LHCN-M2 (cell line): ENCODE measurements at places on chromosomes 1 and 21.
A peak's percentile ranks its signal among the peaks of the same experiment; 100 is the strongest.

- peak; percentile 66 for DNase-seq
Observed at GRCh38 chr1:206002871-206003801, at the start of gene RAB7B. TSS of gene RAB7B (minus strand) at chr1:206003395. CDS start at chr1:205994135, 9,260 bp downstream.

- DNase-seq = peak; percentile 17
Observed at GRCh38 chr1:34681480-34682451, 73.1 kb upstream of the GJB5 start.

- no peak for DNase-seq
Observed at GRCh38 chr1:105101261-105101660, 1351.6 kb downstream of the AMY1C start.

DNA sequence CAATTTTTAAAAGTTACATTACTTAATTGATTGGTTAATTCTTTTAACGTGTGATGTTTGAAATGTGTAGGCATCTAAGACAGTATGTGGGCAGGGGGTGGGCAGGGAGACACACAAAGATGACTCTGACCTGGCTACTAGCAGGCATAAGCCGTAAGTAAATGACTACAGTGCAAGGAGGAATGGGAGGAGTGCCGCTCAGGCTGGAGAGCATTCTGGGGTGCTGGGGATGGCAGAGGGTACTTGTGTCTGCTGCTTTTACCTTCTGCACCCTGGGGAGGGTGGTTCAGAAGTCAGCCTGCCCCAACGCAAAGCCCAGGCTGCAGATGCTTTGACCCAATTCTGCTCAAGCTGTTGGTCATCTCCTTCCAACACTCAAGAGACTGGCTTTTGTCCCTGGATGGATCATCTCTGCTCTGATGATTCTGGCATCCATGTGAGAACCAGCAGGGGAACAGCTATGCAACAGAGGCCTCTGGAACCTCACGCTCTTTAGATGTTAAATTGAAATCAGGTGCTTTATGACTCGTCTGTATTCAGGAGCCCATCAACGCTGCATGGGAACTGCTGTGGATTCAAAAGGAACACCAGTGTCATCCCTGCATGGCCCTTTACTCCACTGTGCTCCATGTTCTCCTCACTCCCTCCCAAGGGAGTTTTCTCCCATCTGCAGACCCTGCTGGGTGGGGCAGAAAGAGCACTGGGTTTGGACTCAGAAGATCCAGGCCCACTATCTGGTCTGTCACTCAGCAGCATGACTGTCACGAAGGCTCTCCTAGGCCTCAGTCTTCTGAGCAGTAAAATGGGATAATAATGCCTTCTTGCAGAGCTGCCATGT, 78.8 kb downstream of the FAM78B start:
- no peak for DNase-seq

- DNase-seq = peak; percentile 60
Observed at GRCh38 chr1:113140588-113141446, 67.8 kb downstream of the LRIG2 start.

DNA sequence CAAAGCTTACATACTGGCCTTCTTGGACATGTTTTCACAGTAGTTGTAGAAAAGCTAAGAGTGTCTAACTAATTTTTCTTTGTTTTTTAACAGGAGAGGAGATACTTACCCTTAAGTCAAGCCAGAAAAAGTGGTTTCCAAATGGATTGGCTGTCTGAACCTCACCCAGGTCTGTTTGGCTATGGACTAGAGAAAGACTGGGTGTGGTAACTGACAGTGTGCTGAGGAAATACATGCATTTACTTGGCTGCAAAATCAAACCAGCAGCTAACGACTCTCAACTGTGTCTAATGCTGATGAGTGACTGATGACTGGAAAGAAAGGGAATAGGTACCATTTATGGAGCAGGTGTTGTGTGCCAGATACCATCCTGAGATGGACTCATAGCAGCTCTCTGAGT, 91.1 kb downstream of the MTR start:
- no peak for DNase-seq

GRCh38 chr1:154956544-154956941, 644 bp upstream of the PBXIP1 start:
- no peak for DNase-seq

- no peak for DNase-seq
Observed at GRCh38 chr1:155942578-155943141, 1.2 kb downstream of the RXFP4 start.

DNA sequence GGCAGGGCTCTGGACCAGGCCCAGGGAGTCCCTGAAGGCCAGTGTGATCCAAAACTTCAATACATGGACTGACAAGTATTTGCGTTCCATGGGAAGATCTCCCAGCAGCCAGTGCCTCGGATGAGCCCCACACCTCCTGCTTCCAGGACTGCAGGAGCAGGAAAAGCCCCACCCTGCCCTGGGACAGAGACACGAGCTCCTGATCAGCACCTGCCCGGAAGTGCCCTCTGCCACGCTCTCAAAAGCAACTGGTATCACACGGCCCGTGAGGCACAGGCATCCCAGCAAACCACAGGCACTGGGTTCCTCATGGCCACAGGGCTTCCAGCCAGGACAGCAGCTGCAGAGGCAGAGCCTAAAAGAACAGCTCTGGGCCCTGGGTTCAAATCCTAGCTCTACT, 48.6 kb downstream of the ACOT7 start:
- peak; percentile 83 for DNase-seq

DNA sequence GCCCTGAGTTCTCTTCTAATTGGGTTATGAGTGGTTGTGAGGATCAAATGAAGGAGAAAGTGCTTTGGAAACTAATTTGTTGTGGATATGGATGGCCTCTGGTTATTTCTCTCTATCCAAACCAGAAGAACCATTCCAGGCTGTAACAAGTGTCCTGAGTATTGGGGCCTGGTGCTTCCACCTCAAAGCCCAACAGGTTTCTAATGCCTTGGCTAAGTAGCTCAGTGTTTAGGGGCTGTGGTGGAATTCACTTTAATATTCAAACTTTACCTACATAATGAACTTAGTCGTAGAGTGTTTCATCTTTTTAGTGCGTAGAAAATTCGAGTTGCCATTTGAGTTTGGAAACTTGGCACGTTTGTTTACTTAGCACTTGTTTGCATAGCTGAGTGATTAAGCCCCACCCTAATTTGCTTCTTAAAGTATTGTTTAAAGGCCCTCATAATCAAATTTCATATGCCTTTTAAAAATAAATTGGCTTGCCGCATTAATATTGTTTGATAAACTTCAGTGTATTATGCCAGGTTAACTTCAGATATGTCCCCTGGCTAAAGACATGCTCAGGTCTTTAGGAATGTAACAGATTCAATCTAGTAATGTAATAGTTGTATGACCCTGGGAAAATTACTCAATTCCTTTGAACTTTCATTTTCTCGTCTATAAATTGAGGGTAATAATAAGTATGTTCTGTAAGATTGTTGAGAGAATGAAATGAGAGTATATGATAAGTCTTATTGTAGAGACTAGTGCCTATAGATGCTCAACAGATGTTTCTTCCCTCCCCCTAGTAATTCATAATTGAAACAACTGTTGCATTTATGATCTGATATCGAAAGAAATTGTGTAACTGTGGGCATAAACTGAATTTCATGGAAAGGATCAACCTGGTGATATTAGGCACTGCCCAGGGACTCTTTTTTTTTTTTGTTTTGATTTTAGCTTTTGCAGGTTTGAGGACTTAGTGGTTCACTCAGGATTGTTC, 1.6 kb downstream of the AGO4 start:
- no peak for DNase-seq

DNA sequence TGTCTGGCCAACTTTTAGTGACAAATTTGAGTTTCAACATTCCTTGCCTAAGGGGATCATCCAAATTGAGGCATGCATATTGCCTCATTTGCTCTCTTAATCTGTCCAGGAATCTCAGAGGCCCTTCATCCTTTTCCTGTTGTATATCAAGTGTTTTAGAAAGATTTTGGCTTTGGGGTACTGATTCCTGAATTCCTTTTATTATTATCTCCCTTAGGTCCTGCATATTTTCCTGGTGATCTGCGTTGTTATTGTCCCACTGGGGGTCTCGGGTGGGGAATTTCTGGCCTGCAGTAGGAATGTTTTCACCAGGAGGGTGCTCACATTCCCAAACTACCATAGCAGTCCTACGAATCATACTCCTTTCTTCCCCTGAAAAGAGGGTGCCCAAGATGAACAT, 4.4 kb upstream of the AADACL3 start:
- no peak for DNase-seq

DNA sequence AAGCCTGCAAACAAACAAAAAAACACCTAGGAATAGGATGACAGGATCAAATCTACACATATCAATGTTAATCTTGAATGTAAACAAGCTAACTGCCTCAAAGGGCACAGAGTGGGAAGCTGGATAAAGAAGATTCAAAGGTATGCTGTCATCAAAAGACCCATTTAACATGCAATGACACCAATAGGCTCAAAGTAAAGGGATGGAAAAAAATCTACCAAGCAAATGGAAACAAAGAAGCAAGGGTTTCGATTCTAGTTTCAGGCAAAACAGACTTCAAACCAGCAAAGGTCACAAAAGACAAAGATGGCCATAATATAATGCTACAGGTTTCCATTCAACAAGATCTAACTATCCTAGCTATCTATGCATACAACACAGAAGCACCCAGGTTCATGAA, 16.2 kb upstream of the OR2T10 start:
- no peak for DNase-seq

GRCh38 chr1:185244015-185244747, 72.9 kb downstream of the IVNS1ABP start:
- DNase-seq = peak; percentile 80

- no peak for DNase-seq
Observed at GRCh38 chr1:158148468-158148867, 32.2 kb upstream of the CD1D start.

DNA sequence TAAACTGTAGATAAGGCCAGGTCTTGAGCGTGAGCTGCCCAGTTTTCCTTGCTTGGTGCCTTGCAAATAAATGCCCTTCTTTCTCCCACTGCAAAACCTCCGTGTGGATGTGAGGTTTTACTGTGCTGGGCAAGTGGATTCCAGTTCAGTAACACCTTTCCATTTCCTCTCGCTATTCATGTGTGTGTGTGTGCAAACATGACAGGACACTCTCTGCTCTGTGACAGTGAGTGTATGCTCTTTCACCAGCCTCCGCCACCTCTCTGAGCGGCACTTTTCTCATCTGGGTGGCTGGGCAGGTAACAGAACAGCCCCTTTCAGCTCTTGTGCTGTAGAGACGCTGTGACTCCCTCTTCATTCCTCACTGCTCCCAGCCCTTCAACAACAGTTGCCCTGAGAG, 23.9 kb downstream of the CNIH3 start:
- DNase-seq = no peak

DNA sequence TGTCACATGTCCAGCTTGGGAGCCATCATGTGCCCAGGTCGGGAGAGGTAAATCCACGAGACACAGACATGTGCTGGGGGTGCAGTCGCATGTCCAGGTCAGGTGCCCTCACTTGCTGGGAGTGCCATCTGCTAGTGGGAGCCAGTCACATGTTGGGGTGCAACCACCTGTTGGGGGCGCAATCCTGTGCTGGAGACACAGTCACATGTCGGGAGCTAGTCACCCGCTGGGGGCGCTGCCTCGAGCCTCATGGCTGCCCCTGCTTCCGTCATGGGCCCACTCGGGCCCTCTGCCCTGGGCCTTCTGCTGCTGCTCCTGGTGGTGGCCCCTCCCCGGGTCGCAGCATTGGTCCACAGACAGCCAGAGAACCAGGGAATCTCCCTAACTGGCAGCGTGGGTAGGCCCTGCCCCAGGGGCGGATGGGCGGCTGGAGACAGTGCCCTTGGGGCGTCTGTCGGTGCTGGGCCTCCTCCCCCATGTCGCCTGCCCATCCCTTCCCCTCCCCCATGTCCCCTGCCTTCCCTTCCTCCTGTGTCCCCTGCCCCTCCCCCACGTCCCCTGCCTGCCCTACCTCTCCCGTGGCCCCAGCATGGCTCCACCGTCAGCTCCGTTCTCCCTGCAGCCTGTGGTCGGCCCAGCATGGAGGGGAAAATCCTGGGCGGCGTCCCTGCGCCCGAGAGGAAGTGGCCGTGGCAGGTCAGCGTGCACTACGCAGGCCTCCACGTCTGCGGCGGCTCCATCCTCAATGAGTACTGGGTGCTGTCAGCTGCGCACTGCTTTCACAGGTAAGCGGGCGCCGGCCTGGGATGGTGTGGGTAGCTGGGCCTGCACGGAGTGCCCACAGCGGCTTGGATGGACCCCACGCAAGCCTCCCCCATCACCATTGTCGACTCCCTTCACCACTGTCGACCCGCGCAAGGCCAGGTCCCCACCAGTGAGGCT, at the start of gene PRSS38:
Gene PRSS38 (plus strand): TSS at position 208 of the 942 bp plus-strand sequence. CDS start 42 bp downstream, at position 250.
- DNase-seq = no peak

GRCh38 chr1:86370601-86371022, 25.5 kb downstream of the ODF2L start:
- DNase-seq = no peak

DNA sequence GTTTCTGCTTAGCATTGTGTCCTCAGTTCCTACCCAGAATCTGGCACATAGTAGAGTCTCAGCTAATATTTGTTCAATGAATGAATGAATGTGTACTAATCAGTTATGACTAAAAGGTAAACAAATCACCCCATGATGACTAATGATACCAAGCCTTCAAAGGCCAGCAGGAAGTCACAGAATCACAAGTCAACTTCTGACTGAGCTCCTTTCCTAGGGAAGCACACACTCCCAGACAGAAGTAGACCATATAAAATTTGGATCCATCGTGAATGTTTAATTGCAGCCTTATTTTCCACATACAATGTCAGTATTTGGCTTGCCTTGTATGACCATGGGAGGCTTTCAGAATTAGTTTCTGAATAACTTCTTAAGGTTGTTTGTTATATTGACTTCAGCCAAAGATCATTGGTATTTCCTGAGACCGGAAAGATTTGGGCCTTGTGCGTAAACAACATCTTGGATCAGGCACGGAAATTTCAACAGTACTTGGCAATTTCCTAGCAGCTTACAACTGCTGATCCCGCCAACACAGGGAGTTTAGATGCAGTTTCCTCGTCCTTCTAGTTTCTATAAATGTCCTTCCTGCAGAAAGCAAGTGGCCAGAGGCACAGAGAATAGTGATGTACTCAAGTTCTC, 185.9 kb upstream of the ATP1B1 start:
- DNase-seq = peak; percentile 9

GRCh38 chr1:53062708-53063591, 937 bp downstream of the PODN start:
- no peak for DNase-seq

DNA sequence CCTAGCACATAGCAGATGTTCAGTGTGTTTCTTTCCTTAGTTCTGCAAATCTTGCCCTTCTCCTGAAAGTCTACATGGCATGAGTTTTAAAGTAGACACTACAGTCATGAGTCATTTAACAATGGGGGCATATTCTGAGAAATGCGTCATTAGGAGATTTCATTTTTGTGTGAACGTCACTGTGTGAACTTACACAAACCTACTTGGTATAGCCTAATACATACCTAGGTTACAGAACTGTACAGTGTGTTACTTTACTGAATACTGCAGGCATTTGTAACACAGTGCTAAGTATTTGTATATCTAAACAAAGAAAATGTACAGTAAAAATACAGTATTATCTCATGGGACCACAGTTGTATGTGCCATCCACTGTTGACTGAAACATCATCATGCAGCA, 10.0 kb downstream of the TTF2 start:
- no peak for DNase-seq
